Foreskin melanocyte (primary cell): ENCODE measurements at places on chromosomes 2 and 18.

DNA sequence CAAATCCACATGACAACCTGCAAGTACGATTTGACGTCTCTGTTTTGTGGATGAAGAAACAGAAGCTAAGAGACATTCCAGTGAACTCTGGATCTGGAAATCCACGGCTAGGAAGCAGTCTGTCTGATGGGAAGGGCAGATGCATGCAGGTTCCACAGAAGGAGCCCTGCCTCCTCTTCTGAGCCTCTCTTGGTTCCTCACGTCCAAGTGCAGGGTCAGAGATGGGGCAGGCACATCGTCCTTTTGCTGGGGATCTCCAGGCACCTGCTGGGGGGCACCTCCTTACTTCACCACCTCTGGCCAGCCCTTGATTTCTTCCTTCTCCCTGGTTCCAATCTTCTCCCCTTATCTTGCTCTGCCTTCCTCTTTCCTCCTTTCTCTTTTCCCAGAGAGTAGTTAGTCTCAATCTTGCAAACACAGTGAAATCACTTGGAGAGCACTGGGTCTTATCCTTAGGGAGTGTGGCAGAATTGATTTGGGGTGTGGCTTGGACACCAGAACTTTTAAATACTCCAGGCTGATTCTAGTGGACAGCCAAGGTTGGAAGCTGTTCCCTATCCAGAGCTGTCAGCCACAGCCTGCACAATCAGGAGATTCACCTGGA lies 137.8 kb downstream of the BCL2 start:
- DNase-seq = no peak

DNA sequence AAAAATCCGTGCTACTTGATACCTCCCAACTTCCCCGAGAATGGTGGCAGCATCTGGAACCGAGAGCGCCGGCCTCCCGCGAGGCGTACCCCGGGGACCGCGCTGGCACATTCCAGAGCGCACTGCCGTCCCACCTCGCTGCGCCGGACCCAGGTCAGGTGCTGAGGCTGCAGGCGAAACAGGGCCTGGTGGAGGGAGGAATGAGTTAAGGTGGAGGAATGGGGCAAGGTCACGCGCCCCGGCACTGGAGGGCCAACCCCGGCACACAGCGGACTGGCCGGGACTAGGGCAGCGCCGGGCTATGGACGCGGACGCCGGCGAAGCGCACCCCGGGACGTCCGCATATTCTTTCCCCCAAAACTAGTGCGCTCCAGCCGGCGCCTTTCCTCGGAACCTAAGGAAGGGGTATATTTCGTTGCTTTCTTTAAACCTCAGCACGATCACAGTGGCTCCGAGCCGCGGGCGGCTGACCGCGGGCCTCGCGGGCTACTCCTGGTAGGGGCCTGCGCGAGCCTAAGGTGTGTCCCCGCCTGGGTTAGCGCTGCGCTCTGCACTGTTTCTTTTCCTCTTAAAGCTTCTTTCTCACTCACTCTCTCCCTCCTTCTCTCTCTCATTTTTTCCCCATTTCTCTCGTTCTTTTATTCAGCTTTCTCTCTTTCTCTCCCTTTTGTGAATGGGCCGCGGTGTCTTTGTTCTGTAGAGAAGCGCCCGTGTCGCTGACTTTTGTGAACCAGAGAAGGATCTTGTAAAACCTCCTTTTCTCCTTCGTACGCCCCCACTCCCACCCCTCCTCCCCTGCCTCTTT lies 2.1 kb upstream of the OTX1 start:
- DNase-seq = no peak

DNA sequence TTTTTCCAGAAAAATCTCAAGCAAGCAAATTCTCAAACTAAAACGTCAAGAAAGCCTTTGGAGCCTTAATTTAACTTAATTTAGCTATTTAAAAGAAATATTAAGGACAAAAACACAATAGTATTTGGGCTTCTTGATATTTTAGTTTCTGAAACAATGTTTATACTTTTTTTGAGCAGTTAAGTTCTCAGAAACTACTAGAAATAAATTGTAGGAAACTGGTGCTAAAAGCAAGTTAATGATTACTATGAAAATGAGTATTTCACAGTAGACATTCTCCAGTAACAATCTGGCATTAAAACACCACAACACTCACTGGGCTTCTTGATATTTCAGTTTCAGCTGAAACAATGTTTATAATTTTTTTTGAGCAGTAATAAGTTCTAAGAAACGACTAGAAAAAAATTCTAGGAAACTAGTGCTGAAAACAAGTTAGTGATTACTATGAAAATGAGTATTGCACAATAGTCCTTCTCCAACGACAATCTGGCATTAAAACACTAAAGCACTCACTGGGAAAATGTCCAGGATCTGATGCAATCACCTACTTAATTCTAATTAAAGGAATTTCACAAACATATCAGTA lies 45.1 kb downstream of the TRAK2 start:
- DNase-seq = no peak

- no peak for DNase-seq
Measured at GRCh38 chr2:107266555-107266954, 380.6 kb upstream of the ST6GAL2 start.

DNA sequence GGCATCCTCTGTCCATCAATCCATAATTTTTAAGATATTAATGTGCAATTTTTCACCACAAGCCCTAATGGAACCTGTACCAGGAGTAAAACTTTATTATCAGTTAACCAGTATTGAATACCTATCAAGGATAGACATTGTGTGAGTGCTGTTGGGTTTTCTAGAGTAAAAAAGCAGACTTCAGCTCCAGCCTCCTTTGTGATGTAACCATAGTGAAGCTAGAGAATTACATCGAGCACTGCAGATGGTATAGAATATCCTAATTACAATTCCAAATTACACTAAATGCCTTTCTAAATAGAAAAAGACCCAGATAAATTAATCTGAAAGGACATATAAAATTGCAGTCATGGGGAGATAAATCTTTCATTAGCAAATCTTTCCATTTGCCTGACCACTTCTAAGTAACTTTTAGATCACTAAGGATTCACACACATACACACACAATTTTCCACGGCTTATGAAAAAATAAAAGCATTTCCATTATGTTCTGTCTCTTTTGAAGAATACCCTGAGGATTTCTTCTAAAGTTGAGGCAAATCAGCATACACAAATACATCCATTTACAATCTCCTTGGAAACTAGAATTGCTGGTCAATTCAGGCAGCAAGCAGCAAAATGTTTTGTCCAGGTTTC lies 117.1 kb upstream of the TANK start:
- no peak for DNase-seq

DNA sequence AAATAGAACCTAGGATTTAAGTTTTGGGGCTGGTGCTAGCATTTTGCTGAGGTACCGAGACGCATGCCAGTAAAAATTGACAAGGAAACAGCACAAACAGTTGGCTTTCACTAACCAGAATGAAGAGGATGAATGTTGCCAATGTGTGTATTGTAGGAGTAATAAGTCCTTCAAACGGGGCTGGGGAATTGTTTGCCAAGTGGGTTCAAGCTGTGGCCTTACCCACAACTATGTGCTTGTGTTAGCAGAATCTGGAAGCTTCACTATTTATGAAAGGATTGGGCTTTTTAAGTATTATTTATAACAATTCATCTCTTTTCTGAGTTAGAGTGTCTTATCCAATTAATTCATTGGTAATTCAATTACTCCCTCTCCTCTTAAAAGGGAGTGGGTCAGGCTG lies 15.0 kb upstream of the KIF5C start:
- DNase-seq = no peak

DNA sequence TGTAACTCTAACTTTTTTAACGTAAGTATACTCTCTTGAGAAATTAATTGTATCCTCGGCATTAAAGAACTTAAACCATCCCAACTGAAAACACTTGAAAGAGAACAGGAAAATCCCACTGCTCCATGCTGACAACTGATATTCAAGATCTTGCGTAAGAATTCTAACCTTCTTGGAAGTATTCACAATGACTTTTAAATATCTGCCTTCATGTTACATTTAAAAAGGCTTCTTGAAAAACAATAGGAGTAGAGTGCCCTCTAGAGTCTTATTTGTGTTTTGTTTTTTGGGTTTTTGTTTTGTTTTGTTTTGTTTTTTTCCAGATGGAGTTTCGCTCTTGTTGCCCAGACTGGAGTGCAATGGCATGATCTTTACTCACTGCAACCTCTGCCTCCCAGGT lies 65.4 kb upstream of the DNAJC10 start:
- DNase-seq = peak; percentile 33

DNA sequence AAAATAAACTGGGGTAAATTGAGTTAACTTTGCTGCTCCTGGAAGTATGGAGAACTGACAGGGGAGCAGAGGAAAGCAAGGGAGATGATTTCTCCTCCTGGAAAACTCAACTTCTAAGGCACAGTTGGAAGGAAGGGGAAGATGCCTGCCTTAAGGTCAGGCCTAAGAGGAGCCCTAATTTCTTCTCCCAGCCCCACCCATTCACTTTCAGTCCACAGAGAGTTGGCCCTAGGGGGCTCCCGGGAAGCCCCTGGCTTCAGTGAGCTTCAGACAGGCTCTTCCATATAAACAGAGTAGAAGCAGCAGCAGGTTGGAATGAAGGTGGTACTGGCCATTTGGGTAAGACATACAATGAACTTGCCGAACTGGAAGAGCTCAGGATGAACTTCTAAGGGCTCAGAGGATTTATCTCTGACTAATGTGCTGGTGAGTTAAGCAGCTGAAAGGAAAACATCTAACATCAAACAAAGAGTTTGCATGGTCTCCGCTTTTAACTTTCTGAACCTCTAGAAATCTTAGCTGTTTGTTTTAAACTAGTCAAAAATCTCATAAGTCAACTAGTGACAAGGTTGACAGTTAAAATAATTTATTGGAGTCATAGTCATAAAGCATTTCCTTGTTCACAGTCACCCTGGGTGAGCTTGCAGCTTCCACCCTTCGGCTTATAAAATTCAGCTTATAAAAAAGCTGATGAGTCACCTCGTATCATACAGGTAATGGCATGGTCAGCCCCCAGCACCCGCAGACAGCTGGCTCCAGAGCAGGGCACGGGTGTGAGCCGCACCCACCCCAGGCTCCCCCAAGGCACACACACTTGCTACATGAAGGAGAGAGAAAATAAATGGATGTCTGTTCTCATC lies 9.8 kb downstream of the MALL start:
- DNase-seq = no peak

GRCh38 chr18:45728336-45729010 lies 4.5 kb downstream of the SLC14A1 start:
- DNase-seq = no peak
